ENCODE measurements at places on chromosomes 12 and 14. TPM values are rescaled to one million over a fixed set of nuclear protein-coding genes. Genes with fewer than 3 reads are reported as not detected.

HOXC6 gene
- 0.93 TPM for total RNA-seq

CCDC196 gene
- not detected for total RNA-seq

GRCh38 chr14:51844081-51844881 lies 16.1 kb upstream of the GNG2 start:
- no peak for DNase-seq

- DNase-seq = no peak
These were observed 173.2 kb upstream of the EEA1 start for GRCh38 chr12:93102312-93102711.

GRCh38 chr14:83433618-83434017 lies 1900.0 kb upstream of the SEL1L start:
- DNase-seq = no peak

DNA sequence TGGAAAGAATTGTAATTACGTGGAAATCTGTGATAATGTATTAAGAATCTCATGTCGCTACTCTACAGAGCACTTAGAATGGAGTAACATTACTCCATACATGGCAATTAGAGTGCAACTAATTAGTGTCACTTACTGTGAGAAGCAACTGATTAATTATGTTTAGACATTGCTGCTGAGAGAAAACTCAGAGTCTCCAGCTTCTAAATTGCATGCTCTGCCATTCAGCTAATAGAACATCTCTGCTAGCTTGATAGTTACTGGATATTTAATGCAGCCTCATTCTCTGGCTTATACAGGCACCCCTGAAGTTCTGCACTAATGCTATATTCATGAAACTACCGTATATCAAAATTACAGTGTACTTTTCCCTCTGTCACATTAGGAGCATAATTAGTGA lies 338.4 kb downstream of the ADAMTS20 start:
- no peak for DNase-seq

Data from left lung (tissue), 14 donors.